Progenitor cell of endocrine pancreas (in vitro differentiated cells): ENCODE measurements at places on chromosomes 16 and 17. TPM values are rescaled to one million over a fixed set of nuclear protein-coding genes. Genes with fewer than 3 reads are reported as not detected.

DNA sequence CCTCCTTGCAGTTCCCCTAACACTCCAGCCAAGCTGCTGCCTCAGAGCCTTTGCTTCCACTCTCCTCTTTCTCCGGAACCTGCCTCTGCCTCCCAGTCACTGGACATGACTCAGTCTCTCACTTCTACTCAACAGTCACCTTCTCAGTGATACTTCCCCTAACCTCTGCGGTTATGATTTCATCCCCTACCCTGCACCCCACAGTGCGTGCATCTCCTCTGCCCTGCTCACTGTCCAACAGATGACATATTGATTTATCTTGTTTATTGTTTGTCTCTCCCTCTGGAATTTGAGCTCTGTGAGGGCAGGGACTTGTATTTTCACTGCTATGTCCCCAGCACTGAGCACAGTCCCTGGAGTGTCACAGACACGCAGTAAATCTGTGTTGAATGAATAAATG lies 100.7 kb downstream of the CYLD start:
- H3K27ac ChIP-seq = no peak overlapping the region
- H3K4me3 ChIP-seq = no peak overlapping the region
- no peaks in the 10 kb centered on the region for H3K36me3 ChIP-seq
- H3K4me1 ChIP-seq = peaks cover 20% of the 10 kb centered on the region
- no peak for DNase-seq

GRCh38 chr16:70740914-70741782 lies 55.3 kb upstream of the MTSS2 start:
- H3K36me3 ChIP-seq = peaks cover 16% of the 10 kb centered on the region
- no peak overlapping the region for H3K27ac ChIP-seq
- DNase-seq = no peak
- H3K27me3 ChIP-seq = no peaks in the 10 kb centered on the region

KRTAP9-8 gene
- not detected in 2 replicates for total RNA-seq

GRCh38 chr16:4935241-4935855 lies 1.6 kb downstream of the PPL start:
- H3K4me3 ChIP-seq = peak overlapping the region; percentile 88
- no peaks in the 10 kb centered on the region for H3K27me3 ChIP-seq
- no peak for DNase-seq
- H3K36me3 ChIP-seq = peaks cover 5% of the 10 kb centered on the region
- peaks cover 17% of the 10 kb centered on the region for H3K4me1 ChIP-seq

DNA sequence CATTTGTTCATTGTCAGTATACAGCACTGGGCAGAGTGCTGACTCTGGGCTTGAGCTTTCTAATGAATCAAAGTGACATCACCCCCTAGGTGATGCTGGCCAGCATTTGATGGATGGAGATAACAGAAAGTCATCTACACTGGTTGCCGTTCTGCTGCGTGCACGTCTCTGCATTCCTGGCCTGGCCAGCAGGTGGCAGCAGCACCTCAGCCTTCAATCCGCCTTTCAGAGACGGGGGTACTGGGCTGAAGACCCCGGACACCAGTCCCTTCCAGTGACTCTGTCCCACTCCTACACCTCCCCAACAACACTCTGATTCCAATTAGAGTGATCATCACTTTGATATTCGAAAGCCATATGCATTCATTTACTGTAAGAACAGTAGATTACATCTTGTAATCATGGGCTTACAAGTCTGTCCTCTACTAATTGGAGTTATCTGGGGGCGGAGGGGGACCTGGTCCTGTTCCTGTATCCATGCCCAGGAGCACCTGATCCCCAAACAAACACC lies 6.0 kb downstream of the CPSF4L start:
- H3K4me3 ChIP-seq = no peak overlapping the region
- H3K4me1 ChIP-seq = peaks cover 6% of the 10 kb centered on the region
- no peak overlapping the region for H3K27ac ChIP-seq
- DNase-seq = peak; percentile 56
- H3K27me3 ChIP-seq = peaks cover 15% of the 10 kb centered on the region
- no peaks in the 10 kb centered on the region for H3K36me3 ChIP-seq

DNA sequence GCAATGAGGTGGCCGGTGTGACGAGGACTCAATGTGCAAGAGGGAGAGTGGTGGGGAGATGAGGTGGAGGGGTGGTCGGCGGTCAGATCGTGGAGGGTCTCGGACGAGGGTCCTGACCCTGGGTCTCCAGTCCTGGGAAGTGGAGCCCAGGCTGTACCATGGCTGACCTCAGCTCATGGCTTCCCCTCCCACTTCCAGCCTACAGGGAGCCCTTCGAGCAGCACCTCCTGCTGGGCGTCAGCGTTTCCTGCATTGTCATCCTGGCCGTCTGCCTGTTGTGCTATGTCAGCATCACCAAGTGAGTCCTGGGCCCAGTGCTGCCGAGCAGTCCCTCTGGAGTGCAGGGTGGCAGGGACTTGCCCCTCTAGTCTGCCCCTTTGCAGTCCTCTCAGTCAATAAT lies 41.8 kb downstream of the IL4R start:
- H3K4me3 ChIP-seq = no peak overlapping the region
- DNase-seq = no peak
- no peaks in the 10 kb centered on the region for H3K4me1 ChIP-seq
- H3K36me3 ChIP-seq = peaks cover 37% of the 10 kb centered on the region

- no peaks in the 10 kb centered on the region for H3K4me1 ChIP-seq
- DNase-seq = no peak
- no peak overlapping the region for H3K4me3 ChIP-seq
- peaks cover 69% of the 10 kb centered on the region for H3K27me3 ChIP-seq
- no peaks in the 10 kb centered on the region for H3K36me3 ChIP-seq
- H3K27ac ChIP-seq = no peak overlapping the region
Measured at GRCh38 chr17:73947966-73948355, 255.5 kb upstream of the RPL38 start.

DNA sequence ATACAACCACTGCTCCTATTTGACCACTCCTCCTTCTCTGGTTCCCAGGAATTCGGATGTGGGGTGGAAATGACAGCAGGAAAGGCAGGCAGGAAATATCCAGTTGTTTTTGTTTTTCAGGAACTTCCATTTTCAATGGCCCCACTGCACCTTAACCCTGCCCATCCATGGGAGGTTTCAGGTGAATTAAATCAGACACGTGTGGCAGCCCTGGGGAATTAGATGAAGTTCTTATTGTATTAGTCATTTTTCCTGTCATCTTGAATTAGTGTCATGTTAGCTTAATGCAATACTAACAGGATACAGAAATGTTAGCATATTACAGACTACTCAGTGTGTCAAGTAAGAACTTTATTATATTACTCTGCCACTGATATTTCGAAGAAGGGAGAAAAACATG lies 146.4 kb downstream of the CHD9NB start:
- H3K4me1 ChIP-seq = no peaks in the 10 kb centered on the region
- H3K36me3 ChIP-seq = peaks cover 2% of the 10 kb centered on the region
- H3K27me3 ChIP-seq = no peaks in the 10 kb centered on the region
- no peak overlapping the region for H3K27ac ChIP-seq
- DNase-seq = no peak

GRCh38 chr17:35175638-35176415 lies 18.4 kb downstream of the SLC35G3 start:
- no peaks in the 10 kb centered on the region for H3K36me3 ChIP-seq
- H3K27me3 ChIP-seq = peaks cover 12% of the 10 kb centered on the region
- H3K4me1 ChIP-seq = no peaks in the 10 kb centered on the region
- DNase-seq = no peak

DNA sequence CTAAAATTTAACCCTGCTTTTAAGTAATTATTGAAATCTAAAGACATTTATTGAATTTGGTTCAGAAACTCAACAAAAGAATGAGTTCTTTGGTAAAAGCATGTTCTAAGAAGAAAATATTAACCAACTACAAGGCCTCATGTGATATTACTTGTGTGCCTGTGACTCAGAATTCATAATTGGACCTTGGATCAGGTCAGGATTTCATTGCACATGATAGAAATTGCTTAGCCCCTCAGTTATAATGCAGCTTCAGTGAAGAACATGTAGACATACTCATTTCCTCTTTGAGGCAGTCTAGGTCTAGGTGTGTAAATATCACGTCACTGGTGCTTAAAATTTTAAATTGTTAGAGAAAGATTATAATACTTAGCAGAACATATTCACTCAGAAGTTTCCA lies 410.0 kb upstream of the SOX9 start:
- no peak overlapping the region for H3K4me3 ChIP-seq
- H3K4me1 ChIP-seq = peaks cover 16% of the 10 kb centered on the region
- DNase-seq = no peak
- H3K27me3 ChIP-seq = no peaks in the 10 kb centered on the region
- no peaks in the 10 kb centered on the region for H3K36me3 ChIP-seq
- no peak overlapping the region for H3K27ac ChIP-seq

CFAP97D1 gene
- 0.07 TPM in 1 of 2 replicates, not detected in the other for total RNA-seq

GRCh38 chr16:79599837-79600637 lies 500 bp downstream of the MAF start:
- no peaks in the 10 kb centered on the region for H3K27me3 ChIP-seq
- peak overlapping the region; percentile 91 for H3K4me3 ChIP-seq
- peaks cover 3% of the 10 kb centered on the region for H3K36me3 ChIP-seq
- peaks cover 32% of the 10 kb centered on the region for H3K4me1 ChIP-seq
- H3K27ac ChIP-seq = peak overlapping the region; percentile 96
- DNase-seq = peak; percentile 47

MAF gene
- 15.5 and 17.3 TPM in 2 replicates for total RNA-seq

AATF gene
- 50.9 and 53.5 TPM in 2 replicates for total RNA-seq

GRCh38 chr17:50264263-50265113 lies 9.8 kb upstream of the TMEM92 start:
- no peak for DNase-seq
- no peak overlapping the region for H3K4me3 ChIP-seq
- H3K27me3 ChIP-seq = peaks cover 47% of the 10 kb centered on the region
- no peak overlapping the region for H3K27ac ChIP-seq
- no peaks in the 10 kb centered on the region for H3K36me3 ChIP-seq

PYY gene
- total RNA-seq = 0.84 and 1.1 TPM in 2 replicates

SPAG5 gene
- total RNA-seq = 69.4 and 77.8 TPM in 2 replicates

DNA sequence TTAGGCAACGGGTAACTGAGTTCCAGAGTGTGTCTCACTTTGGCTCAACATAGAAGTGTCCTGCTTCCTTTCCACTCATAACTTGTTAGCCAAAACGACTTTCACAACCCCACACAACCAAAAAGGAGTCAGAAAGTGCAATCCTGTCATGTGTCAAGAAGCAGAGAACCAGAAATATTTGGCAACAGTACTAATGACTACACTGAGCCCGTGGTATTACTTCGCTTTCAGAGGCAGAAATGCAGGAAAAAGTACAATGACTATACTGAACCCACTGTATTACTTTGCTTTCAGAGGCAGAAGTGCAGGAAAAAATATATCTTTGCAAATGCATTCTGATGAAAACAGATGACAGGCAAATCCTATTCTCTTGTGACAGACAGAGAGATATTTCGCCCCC lies 484.6 kb downstream of the KIF2B start:
- H3K4me1 ChIP-seq = no peaks in the 10 kb centered on the region
- DNase-seq = no peak
- no peak overlapping the region for H3K27ac ChIP-seq

DNA sequence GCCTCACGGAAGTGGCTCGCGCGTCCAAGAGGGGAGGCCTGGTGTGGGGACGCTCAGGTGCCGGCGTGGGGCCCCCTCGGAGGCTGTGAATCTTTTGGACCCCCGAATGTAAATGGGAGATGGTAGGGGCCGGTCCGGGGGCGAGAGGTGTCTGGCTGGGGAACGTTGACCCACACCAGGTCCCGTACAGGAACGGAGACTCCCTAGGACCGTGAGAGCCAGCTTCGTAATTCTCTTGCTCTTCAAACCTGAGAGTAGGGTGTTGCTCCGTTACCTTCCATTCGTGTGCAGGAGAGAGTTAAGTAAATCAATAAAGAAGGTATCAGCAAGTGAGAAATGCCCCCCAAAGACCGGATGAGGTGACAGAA lies 481 bp downstream of the LYRM1 start:
- H3K4me1 ChIP-seq = peaks cover 68% of the 10 kb centered on the region
- H3K27me3 ChIP-seq = no peaks in the 10 kb centered on the region
- DNase-seq = no peak
- peak overlapping the region; percentile 89 for H3K4me3 ChIP-seq

SLC52A1 gene
- not detected in 2 replicates for total RNA-seq

SCARF1 gene
- 0.43 and 0.69 TPM in 2 replicates for total RNA-seq

- H3K27ac ChIP-seq = no peak overlapping the region
- peaks cover 2% of the 10 kb centered on the region for H3K36me3 ChIP-seq
- no peak overlapping the region for H3K4me3 ChIP-seq
Measured at GRCh38 chr17:29124135-29124924, 55.9 kb downstream of the MYO18A start.

DNA sequence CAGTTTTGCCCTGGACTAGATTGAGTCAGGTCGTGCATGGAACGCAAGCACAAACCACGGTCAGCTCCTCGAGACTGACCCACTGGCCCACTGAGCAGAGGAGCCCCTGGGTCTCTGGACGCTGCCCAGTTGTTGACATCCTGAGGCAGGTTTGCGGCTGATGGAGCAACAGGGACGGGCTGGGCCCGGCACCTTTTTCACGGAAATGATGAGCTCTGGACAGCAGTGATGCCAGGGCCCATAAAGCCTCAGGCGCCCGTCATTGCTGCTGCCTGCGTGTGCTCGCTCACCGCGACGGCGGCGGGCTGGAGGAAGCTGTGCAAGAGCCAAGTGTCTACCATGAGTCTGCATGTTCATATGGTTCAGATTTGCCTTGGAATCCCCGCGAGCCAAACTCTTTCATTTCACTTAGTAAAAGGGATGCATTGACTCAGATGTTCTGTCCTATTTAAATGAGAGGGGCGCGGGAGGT lies 30.8 kb upstream of the CRISPLD2 start:
- no peaks in the 10 kb centered on the region for H3K36me3 ChIP-seq
- no peak overlapping the region for H3K27ac ChIP-seq
- no peaks in the 10 kb centered on the region for H3K27me3 ChIP-seq
- H3K4me1 ChIP-seq = no peaks in the 10 kb centered on the region
- DNase-seq = no peak

DNA sequence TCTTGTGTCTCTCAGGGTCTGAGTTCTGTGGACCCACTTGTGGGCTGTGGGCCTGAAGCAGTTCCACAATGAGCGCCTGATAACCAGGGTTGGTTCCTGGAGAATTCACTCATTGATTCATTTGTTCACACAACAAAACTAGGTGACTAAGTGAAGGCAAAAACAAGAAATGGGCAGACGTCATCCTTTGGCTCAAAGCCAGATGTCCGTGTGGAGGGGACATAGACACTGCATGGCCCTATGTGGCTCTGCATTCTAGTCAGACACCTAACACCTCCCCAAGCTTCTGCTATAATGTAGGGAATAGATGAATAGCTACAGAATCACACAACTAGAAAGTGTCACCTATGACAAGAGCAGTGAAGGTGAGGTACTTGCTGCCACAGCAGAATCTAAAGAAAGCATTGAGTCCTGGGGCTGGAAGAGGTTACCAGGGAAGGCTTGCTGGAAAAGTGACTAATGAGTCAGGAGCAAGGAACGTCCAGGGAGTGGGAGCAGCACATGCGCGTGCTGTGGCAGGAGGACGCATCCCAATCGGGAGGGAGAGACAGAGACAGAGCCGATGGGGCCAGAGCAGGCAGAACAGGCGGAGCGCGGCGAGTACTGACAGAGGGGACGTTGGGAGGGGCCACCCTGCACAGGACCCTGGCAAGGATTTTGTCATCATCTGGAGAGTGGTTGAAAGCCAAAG lies 58.9 kb downstream of the CES1 start:
- H3K4me3 ChIP-seq = no peak overlapping the region
- peaks cover 2% of the 10 kb centered on the region for H3K4me1 ChIP-seq
- DNase-seq = no peak
- H3K27me3 ChIP-seq = peaks cover 66% of the 10 kb centered on the region
- H3K27ac ChIP-seq = no peak overlapping the region

GP2 gene
- total RNA-seq = 13.4 and 17.8 TPM in 2 replicates

KRT23 gene
- 2.1 and 3.8 TPM in 2 replicates for total RNA-seq
